Mesendoderm (in vitro differentiated cells): ENCODE measurements at places on chromosomes 3 and 15.

DNA sequence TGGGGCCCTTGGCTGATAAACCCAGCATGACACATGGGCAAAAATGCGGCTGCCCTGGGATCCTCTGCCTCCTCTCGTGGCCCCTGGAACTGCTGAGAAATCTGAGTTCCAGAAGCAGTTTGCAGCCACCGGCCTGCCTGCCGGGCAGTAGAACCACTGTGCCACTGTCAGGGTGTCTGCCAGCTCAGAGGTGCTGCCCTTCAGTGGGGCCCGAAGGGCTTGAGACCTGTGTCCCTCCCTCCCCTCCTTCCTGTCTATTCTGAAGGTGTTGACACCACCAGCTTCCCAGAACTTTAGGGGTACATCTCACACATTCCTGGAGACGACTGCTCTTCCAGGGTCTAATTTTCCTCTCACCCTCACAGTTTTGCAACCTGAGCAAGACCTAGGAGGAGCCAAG is 88.2 kb upstream of the POMGNT2 start:
- no peak for DNase-seq

GRCh38 chr15:40250304-40250656 is 11.4 kb downstream of the PAK6 start:
- DNase-seq: no peak

DNA sequence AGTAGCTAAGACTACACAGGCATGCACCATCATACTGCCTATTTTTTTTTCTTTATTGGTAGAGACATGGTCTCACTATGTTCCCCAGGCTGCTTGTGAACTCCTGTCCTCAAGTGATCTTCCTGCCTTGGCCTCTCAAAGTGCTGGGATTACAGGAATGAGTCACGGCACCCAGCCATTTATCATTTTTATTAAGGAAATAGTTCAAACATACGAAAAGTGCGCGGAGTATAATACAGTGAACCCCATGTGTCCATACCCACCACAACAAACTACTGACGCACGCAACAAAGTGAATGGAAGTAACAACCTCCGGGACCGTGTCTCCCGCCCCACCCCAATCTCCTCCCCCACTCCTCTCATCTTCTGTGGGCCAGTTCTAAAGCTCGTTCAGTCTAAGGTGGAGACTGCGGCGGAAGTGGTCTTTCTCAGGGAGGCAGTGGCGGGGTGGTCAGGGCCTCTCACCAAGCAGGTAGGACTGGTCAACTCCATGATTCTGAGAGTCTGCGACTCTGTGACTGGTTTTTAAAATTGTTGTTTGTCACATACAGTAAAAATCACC is 42.1 kb downstream of the DNAJB8 start:
- no peak for DNase-seq

GRCh38 chr3:133972156-133972555 is 57.6 kb downstream of the SLCO2A1 start:
- DNase-seq: no peak

DNA sequence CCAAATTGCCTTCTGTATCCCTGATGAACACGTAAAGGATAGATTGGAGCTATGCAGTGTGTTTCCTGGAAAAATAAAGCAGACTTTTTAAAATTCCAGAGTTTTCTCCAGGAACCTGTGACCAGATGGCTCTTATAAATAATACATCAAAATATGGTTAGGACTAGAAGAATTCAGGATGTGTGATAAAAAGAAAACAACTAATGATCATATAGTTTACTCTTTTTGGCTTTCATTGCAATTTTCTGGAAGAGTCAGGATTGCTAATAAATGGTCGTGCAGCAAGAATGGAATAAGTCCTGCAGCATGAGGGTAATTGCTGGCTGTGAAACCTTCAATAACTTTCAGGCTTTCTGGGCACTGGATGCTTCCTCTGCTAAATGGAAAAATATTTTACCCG is 30.2 kb upstream of the DENND4A start:
- no peak for DNase-seq

- DNase-seq: no peak
Measured at GRCh38 chr3:46551615-46552014, 14.5 kb downstream of the LRRC2 start.

DNA sequence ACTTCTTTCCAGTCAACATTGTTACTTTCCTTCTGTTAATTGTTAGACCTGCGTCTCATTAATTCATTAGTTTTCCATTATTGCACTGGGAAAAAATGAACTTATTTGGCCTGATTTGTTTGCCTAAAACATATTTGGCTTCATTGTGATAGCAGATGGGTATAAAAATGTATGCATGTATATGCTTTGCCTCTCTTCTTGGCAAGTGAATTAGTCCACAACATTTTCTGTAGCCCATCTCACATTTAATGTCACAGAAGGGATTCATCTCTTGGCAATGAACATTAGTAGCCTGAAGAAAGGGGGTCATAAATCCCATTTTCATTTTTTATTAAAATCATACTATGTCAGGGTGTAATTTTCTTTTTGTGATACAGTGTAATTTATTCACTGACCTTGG is 125.2 kb downstream of the TUSC7 start:
- no peak for DNase-seq

GRCh38 chr3:42851228-42851834 is 24.3 kb downstream of the CYP8B1 start:
- DNase-seq: no peak
